ENCODE measurements at places on chromosomes 4 and X.

DNA sequence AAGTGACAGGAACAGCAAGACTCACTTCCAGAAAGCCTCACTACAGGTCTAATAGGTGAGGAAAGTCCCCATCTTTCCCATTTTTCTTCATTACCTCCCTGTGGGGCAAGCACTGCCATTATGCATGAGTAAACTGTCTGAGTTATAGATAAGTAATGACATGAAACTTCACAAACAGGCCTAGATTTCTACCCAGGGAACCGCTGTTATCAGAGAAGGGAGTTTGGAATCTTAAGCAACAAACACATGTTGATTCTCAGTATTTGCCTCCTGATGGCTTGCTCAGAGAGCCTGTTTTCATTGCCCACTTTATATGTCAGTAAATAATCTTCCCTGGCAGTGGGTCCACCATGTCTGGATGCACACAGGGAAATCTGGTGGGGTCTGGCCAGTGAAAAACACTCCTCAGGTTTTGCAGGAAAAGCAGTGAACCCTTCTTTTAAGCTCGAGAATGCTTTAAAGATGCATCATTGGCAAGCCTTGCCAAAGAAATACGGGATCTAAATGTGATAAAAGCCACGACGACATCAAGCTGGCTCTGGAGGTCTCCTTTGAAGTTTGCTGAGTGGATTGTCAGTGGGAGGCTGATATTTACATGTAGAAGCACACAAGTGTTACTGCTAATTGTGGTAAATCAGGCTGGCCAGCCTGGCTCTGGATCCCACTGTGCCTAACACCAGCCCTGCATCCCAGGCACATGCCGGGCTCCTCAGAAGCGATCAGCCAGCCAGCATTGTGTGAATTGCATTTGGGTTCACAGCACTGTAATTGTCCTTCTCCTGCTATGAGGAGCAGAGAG, 25.2 kb downstream of the PDGFRA start:
- DNase-seq: no peak

DNA sequence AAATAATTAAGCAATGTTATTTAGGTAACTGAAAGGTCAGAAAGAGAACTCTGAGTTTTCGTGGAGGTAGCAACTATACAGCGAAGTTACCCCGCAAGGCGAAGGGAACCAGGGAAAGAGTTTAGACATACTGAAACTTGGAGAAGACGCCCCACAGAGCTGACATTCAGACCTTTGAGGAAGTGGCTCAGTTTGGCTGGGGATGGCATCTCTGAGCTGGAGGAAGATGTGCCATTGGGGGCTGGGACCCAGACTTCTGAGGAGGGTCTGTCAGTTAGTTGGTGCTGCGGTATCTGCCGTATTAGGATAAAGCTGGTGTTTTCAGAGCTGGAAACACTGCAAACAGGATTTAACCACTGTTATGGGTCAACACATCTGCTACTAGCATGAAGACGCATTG, 156.6 kb downstream of the ANKRD50 start:
- DNase-seq: no peak

DNA sequence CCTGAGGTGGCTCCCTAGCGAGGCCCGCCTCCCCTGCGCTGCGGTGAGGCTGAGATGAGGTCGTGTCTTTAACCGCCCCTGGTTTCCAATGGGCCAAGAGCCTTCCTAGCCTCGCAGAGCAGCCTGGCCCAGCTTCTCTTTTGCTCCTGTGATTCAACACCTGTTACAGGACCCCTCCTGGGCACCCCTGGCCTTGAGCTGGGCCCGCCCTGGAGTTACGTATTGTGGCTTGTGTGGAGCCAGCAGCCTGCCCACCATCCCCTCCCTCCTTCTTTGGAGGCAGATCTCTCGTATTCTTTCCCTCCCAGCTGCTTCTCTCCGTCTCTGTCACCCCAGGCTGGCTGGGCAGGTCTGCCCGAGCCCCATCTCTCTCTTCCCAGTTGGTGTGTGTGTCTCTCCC, 19.3 kb upstream of the UBA1 start:
- DNase-seq: no peak

DNA sequence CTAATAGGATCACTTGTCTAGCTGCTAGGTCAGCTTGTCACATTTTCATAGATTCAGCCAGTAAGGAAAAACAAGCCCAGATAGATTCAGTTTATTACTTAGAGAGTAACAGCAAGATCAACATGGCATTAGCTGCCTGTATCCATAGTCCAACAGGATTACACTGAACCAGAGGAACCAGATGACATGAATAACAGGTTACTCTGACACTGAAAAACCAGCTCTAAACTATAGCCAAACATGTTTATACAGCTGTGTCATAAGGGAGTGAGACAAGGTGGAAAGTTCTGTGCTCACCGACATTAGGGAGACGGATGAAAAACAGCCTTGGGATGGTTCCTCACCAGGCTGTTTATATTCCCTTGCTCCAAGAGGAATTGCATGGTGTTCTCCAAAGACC, 102.9 kb upstream of the EOLA2 start:
- DNase-seq: no peak

- DNase-seq: no peak
Observed at GRCh38 chr4:151887031-151887815, 126.4 kb upstream of the GATB start.

DNA sequence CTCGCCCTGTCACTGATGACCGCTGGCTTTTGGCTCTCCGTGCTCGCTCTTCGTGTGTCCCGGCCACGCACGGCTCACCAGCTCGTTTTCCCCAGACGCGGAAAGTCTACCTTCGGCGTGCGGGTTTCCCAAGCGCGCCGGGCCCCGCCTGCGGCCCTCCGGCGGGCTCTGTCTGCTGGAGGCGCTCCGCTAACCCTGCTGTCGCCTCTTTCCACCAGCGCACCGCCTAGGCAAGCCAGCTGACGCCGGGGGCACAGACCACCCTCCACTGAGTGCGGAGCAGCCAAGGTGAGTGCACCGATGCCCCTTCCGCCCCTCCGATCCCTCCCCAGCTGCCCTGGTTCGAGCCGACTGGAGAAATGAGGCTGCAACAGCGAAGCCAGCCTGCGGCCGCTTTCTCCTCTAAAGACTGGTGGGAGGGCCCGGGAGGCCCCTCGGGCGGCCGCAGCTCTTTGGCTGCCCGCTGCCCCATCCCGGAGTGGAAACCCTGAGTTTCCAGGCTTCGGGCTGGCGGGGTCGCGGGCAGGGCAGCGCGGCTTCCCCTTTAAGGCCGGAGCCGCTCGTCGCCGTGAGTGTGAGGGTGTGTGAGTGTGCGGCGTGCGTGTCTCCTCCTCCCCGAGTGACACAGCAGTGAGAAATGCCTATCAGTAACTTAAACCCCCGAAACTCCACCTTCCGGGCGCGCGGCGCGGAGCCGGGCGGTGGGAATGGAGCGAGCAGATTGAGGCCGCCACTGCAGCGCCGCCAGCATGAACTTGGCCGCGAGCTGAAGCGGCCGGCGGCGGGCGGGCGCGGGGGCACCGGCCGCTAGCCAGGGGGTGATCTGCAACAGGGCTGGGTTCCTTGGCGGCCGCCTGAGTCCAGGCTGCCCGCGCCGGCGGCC, at the start of gene MAMLD1:
TSS of gene MAMLD1 (plus strand) at position 719 of the 883 bp plus-strand sequence. CDS start 82,200 bp downstream, outside the sequence.
- peak; percentile 37 for DNase-seq

- no peak for DNase-seq
Observed at GRCh38 chr4:98179951-98180350, 36.7 kb upstream of the STPG2 start.

DNA sequence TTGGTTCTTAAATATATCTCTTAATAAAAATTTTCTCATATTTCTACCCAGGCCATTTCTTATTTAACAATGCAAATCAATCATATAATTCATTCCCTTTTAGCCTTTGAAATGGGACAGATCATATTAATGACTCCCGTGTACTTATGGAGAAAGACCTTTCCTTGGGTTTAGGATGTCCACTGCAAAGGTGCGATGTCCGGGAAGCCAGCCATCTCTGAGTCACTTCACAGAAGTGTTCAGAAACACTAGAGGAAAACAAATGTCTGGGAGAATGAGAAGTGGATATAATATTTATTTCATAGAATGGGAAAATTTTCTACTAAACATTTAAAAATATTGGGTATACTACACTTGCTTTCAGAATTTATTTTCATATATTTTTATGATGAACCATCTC, 15.3 kb downstream of the INTU start:
- no peak for DNase-seq

- DNase-seq: no peak
Observed at GRCh38 chr4:36164900-36165630, 79.2 kb downstream of the ARAP2 start.

DNA sequence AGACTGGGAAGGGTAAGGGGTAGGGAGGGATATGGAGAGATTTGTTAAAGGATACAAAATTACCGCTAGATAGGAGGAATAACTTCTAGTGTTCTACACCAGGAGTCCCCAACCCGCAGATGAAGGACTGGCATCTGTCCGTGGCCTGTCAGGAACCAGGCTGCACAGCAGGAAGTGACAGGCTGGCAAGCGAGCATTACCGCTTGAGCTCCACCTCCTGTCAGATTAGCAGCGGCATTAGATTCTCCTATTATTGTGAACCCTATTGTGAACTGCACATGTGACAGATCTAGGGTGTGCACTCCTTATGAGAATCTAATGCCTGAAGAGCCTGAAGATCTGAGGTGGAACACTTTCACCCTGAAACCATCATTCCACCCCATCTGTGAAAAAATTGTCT, 27.9 kb upstream of the BBS7 start:
- no peak for DNase-seq

- DNase-seq: no peak
Observed at GRCh38 chrX:17629519-17629918, 107.8 kb upstream of the SCML1 start.

GRCh38 chr4:184896868-184897715, 71.3 kb upstream of the ACSL1 start:
- no peak for DNase-seq

DNA sequence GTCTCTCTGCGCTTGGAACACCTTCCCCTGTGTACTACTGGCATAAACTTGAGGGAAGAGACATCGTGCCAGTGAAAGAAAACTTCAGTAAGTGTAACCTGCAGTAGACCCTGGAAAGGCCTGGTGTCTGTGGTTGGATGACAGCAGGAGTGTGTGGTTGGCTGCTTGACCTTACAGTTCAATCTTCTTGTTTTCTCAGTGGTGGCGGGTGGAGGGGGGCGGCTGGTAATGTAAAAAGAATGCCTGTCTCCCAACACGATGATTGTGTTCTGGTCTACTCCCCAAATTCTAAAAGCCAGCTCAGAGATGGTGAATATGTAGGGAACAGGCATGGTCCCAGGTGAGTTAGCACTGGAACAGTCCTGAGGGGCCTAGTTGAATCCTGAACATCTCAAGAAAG, 18.6 kb downstream of the PSMD10 start:
- no peak for DNase-seq

- no peak for DNase-seq
Observed at GRCh38 chr4:14008494-14008893, 381.0 kb upstream of the BOD1L1 start.

GRCh38 chrX:48908600-48908999, 2.8 kb downstream of the SLC35A2 start:
- no peak for DNase-seq

GRCh38 chr4:22264261-22264660, 251.6 kb downstream of the ADGRA3 start:
- DNase-seq: no peak

- peak; percentile 48 for DNase-seq
Observed at GRCh38 chrX:136577552-136577951, 45.5 kb downstream of the VGLL1 start.

- DNase-seq: no peak
Observed at GRCh38 chrX:1400742-1401471, 9.0 kb upstream of the SLC25A6 start.

GRCh38 chr4:105620640-105621323, 68.4 kb downstream of the ARHGEF38 start:
- DNase-seq: no peak

GRCh38 chr4:160117686-160118085, 1014.8 kb downstream of the RAPGEF2 start:
- DNase-seq: no peak

DNA sequence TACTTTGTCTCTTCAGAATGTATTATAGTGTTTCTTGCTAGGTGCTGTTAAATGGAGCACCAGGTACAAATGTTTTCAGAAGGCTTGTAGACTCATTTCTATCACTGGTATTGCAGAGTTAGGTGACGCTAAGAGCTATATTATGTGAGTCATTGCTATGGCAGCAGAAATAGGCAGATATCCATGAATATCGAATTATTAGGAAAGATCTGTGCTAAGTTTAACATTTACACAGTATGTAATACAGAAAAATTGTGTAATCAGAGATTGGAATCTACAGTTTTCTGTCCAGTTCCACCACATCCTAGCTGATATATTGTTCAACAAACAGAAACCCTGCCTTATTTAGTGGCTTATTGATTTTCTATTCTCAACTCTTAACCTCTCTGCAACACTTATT, 1025.5 kb downstream of the STIM2 start:
- no peak for DNase-seq

DNA sequence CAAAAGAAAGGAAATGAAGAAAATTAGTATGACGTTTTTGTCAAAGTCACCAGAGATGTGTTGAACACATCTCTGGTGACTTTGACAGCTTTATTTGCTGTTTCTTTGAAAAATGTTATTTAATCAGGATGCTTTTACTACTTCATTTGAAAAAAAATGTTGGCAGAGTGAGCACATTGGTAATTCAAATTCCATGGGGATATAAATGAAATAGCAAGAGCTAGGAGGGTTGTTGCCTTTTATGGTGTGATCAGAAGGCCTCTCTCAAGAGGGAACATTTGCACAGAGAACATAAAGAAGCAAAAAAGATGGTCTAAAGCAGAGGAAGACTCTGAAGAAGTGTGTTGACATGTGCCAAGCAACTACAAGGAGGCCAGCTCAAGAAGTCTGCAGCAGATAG, 46.6 kb upstream of the CXCL8 start:
- DNase-seq: no peak

DNA sequence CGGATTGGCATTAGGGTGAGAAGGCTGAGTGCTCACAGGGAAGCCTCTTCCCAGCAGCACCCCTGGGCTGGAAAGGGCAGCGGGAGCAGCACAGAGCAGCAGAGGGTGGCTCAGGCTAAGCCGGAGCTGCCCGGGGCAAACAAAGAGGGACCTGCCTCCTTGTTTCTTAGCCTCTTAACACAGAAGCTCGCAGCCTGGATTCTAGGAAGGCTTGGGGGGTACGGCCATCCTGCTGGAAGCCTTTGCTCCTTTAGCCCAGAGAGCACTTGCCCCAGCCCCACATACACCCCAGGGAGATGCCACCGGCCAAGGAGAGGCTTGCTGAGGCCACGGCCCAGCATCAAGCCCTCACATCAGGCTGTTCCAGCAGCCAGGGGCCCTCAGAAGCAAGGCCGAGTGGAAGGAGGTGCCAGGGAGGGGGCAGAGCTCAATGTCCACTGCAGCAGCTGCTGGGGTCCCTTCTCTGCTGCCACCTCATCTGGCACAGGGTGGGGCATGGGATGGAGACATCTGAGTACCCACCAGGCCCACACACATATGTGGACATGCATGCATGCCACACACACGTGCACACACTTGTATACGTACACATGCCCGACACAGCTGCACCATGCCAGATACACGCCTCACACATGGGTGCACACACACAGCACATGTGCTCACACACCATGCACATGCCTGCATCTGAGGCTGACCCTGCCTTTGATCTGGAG, 20.3 kb upstream of the SPON2 start:
- no peak for DNase-seq

- no peak for DNase-seq
Observed at GRCh38 chrX:133897593-133898163, 87.7 kb downstream of the GPC3 start.
